ENCODE measurements at places on chromosomes 3 and 15.

- no peak for DNase-seq
Observed at GRCh38 chr3:178714925-178715832, 178.9 kb downstream of the KCNMB2 start.

DNA sequence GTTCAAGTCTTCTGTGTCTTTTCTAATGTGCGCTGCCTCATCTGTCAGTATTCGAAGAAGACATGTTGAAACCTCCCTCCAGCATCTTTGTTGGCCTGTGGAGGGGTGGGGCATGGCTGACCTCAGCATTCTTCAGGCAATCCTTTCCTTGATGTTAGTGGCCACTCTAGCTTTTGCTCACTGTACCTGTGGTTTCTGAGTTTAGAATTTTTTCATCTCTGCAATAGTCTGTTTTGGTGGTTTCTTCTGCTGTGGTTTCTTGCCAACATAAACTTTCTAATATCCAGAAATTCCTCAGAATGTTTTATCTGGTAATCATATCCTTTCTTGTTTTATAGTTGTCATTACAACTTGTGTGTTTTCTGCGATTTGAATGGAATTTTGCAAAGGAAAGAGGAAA lies 251.3 kb upstream of the NR2E3 start:
- DNase-seq: no peak

DNA sequence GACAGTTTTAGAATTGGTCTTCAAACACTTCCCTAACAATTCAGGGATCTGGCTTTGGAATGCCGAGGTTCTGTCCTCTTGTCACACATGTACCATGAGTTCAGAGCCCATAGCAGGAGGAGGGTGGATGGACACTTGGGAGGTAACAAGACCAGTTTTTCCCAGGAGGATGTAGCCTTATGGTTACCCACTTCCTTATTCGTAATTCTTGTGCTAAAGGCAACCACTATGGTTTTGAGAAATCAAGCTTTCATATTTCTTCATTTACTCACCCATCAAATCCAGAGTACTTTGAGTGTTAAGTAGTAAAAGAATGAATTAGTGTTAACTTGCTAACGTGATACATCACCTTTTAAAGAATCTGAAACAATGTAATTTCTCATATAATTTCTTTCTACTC lies 479.6 kb upstream of the ALCAM start:
- DNase-seq: no peak

DNA sequence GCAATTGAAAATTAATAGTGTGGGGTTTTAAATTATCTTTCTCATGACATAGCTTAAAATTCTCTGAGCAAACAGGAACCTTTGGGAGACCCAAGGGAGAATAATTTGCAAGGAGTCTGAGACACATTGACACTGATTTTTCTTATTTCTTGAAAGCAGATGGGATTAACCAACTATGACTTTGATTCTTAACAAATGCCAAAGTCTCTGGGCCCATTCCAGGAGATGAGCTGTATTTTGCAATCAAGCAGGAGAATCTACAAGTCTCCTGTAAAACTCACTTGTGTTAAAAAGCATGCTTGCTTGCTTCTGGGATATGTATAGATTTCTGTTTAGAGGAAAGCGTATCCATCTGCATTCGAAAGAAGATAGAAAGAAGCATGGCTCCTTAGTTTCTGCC lies 71.3 kb upstream of the STT3B start:
- DNase-seq: no peak

GRCh38 chr3:113084777-113085176 lies 94.0 kb downstream of the GTPBP8 start:
- no peak for DNase-seq

DNA sequence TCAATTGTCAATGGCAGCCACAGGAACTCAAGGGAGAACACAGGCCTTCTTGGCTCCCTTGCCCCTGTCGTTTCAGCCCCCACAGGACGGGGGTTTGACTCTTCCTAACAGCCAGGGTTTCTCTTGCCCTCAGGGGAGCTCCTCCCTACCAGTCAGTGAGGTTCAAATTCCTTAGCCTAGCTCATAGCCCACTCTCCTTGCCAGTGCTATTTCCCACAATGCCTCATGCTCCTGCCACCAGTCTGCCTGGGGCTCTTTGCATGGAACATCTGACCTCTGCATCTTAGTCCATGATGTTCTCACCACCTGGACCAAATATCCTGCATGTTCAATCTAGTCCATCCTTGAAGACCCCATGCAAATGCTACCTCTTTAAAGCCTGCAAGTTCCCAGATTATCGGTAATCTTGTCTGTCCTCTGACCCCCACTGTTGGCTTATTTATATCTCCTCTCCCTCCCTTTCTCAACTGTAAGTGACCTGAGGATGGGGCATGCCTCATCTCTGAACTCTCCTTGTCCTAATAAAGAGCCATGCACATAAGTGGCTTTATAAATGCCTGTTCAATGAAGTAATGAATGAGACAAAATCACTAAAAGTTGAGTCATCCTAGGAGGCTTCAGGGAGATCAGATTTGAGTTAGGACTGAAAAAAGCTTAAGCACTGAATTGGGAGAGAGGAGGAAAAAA lies 78.0 kb downstream of the MYO1E start:
- DNase-seq: no peak

- no peak for DNase-seq
Observed at GRCh38 chr15:98723195-98723594, 74.9 kb downstream of the IGF1R start.

- DNase-seq: no peak
Observed at GRCh38 chr3:159236321-159236720, 434.5 kb downstream of the MFSD1 start.

- no peak for DNase-seq
Observed at GRCh38 chr3:46564190-46565021, 1.7 kb downstream of the LRRC2 start.
